ENCODE measurements at places on chromosomes 16 and 17.

GRCh38 chr16:56314244-56314850 lies 111.0 kb downstream of the AMFR start:
- no peak for DNase-seq

GRCh38 chr17:16040710-16041251 lies 41.2 kb downstream of the TTC19 start:
- no peak for DNase-seq

- DNase-seq: no peak
These were observed 36.6 kb downstream of the GNAO1 start for GRCh38 chr16:56227936-56228335.

- DNase-seq: no peak
These were observed 9.8 kb downstream of the CMTM3 start for GRCh38 chr16:66614161-66614802.

DNA sequence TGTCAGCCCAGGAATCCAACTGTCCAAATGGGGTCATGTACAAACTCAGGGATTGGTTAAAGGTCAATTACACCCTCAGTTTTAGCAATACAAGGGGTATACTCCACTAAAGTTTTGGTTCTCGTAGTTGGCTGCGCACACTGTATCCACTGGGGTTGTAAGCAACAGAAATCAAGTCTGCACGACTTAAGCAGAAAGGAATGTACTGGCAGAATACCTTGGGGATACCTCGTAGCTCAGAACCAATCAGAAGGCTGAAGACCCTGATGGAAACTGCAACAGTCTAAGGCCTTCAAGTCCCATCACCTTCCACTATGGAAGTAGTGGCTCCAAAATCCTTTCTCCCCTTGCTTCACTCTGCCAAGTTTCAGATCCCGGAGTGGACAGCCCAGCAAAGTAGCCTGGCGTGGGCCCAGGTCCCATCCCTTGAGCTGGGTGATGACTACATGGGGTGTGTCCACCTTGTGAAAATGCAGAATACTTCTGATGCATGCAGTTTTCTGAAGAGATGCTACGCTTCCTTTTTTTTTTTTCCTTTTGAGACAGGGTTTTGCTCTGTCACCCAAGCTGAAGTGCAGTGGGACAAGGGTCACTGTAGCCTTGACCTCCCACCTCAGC lies 21.1 kb upstream of the RPH3AL start:
- DNase-seq: no peak

DNA sequence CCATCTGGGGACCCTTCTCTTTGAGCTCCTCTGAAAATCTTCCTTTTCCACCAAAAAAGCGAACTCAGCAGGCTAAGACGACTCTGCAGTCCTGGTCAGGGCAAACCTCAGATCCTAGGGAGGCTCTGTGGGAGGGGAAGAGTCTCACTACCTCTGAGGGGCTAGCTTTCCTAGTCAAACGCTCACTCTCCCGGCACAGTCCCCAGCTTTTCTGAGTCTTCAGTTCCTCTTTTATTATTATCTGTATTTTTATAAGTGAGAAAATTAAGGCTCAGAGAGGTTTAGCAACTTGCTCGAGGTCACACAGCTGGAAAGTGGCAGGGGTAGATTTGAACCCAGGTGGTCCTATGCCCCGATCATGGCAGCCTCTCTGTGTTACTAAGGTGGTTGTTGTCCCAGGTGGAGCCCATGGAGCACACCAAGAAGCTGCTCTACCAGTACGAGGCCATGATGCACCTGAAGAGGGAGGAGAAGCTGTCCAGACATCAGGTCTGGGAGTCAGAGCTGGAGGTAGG lies 9.1 kb upstream of the KATNB1 start:
- DNase-seq: no peak

GRCh38 chr17:37295888-37296287 lies 79.9 kb upstream of the C17orf78 start:
- no peak for DNase-seq

DNA sequence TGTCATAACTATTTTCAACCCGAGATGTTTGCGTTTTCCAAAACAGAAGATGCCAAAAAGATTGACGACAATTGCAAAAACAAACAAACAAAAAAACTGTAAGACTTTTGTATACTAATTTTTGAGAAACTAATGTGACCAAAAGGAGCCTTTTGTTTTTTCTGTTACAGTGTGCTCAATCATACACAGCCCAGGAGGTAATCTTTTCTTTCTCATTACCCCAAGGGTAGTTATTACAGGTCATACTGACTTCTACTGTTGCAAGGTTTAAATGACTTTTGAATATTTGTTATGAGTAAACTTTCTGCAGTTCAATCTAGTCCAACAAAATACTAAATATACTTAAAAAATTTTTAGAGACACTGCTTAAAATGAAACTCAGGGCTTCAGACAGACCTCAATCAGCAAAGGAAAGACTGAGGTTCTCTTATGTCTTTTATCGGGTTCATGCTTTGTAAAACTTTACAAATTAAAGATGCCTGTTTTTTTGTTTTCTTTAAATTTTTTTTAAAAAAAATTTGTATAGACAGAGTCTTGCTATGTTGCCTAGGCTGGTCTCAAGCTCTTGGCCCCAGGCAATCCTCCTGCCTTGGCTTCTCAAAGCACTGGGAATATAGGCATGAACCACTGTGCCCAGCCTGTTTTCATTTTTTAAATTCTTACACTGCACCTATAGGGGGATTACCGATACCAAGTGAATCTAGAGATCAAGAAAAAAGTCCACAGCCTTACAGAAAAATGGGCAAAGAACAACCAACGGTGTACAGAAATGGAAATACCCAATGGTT lies 47.6 kb downstream of the SPOP start:
- no peak for DNase-seq

GRCh38 chr17:40415390-40415789 lies 2.3 kb downstream of the TOP2A start:
- no peak for DNase-seq

- DNase-seq: no peak
These were observed 337.1 kb downstream of the CNTNAP4 start for GRCh38 chr16:76614269-76614668.

- DNase-seq: no peak
These were observed 45.4 kb downstream of the BRCA1 start for GRCh38 chr17:43079641-43080302.

DNA sequence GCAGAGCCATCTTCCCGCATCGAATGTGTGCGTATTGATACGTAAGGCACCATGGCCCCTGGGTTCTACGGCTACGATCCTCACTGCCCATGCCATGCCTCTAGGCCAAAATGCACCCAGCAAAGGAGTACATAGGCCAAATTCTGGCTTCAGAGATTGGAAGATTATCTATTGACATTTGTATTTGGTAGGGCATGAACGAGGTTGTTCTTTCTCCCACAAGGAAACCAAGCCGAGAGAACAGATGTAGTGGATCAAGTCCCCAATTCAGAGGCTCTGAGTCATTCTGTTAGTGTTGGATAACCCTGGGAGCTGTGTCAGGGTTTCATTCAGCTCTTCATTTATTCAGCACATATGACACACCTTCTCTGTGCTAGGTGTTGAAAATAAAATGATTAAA lies 36.5 kb downstream of the HOXB1 start:
- no peak for DNase-seq

GRCh38 chr17:21285164-21286065 lies 904 bp downstream of the MAP2K3 start:
- DNase-seq: no peak

- DNase-seq: no peak
These were observed 4.6 kb upstream of the KCNJ12 start for GRCh38 chr17:21371511-21372081.
